Astrocyte (in vitro differentiated cells and primary cell): ENCODE measurements at places on chromosomes 12 and 14. TPM values are rescaled to one million over a fixed set of nuclear protein-coding genes. Genes with fewer than 3 reads are reported as not detected.

GRCh38 chr12:1226951-1227350, 235.9 kb downstream of the ERC1 start:
- DNase-seq: no peak

DNA sequence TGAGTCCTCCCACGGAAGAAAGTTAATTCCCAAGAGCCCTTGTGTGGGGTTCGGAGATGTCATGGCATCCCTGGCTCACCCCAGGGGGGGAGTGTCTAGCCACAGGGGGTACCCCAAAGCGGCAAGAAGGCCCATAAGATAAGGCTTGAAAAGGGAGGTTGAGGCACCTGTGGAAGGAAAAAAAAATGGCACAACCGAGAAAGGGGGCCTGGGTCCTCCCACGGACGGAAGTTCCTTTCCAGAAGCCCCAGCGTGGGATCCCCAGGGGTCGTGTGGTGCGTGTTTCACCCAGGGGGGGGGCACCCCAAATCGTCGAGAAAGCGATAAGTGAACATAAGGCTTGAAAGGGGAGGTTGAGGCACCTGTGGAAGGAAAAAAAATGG, 266.7 kb downstream of the ALG10 start:
- DNase-seq: no peak

DNA sequence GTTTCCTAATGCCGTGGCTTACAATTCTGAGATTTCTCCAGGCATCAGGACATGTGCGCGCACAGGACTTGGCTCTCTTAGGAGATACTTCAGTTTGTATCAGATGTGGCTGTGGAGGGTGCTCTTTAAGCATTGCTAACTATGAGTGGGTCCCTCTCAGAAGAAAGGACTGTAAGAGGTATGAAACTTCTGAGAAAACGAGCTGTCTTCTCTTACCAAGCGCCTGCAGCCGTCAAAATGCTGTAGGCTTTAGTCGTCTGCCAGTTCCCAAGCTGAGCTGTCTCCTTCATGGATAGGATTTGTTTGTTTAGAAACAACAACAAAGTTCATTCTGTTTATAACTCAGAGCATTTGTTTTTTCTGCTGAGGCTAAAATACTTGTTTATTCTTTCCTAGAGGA, 16.1 kb upstream of the MANSC4 start:
- DNase-seq: no peak

Gene CIROP
- total RNA-seq: not detected in 2 replicates
